ENCODE measurements at places on chromosomes 11 and 22.

DNA sequence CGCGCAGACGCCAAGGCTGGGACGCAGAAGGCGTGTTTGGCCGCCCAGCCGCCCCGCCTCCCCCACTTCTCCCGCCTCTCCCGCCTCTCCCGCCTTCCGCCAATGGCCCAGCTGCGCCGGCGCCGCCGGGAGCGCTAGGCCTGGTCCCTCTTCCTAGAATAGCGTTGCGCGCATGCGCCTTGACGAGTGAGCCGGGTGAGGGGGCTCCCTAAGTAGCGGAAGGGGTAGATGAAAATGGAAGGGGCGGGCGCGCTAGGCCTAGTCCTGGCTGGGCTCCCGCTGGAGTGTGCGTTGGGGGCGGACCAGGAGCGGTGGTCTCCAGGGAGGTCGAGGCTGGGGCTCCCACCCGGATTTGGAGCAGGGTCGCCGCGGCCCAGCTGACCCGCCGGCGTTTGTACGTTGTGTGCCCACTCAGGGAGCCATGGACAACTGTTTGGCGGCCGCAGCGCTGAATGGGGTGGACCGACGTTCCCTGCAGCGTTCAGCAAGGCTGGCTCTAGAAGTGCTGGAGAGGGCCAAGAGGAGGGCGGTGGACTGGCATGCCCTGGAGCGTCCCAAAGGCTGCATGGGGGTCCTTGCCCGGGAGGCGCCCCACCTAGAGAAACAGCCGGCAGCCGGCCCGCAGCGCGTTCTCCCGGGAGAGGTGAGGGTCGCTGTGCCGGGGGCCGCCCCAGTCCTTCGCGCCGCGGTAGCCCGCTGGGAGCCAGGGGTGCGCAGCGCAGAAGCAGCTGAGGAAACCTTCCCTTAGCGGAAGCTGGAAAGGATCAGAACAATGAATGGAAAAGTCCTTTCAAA, at the start of gene AKIP1:
AKIP1 (plus strand) TSS at position 161 of the 795 bp plus-strand sequence; CDS start at position 422, 261 bp downstream.
- DNase-seq = peak; percentile 96

GRCh38 chr11:65035579-65035978, 5.4 kb upstream of the SAC3D1 start:
- DNase-seq = no peak

GRCh38 chr11:64359712-64360445, 917 bp downstream of the RPS6KA4 start:
- DNase-seq = no peak

GRCh38 chr11:69526453-69526810, 45.0 kb downstream of the LINC01488 start:
- no peak for DNase-seq

DNA sequence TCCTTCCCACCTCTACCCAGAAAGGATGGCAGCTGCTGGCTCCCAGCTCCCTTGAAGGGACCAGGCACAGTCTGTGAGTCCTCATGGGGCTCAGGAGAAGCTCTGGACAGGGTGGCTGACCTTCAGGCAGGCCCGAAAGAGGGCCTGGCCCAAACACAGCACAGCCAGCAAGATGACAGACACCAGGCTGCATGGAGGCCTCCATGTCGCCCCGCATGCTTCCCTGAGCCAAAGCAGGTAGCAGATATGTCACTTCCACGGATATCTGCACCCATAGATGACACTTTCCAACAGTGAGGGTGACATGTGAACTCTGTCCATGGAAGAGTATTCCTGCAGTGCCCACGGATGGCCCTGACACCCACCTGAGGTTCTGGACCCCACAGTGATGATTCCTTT, 18.4 kb downstream of the EIF1AD start:
- no peak for DNase-seq

DNA sequence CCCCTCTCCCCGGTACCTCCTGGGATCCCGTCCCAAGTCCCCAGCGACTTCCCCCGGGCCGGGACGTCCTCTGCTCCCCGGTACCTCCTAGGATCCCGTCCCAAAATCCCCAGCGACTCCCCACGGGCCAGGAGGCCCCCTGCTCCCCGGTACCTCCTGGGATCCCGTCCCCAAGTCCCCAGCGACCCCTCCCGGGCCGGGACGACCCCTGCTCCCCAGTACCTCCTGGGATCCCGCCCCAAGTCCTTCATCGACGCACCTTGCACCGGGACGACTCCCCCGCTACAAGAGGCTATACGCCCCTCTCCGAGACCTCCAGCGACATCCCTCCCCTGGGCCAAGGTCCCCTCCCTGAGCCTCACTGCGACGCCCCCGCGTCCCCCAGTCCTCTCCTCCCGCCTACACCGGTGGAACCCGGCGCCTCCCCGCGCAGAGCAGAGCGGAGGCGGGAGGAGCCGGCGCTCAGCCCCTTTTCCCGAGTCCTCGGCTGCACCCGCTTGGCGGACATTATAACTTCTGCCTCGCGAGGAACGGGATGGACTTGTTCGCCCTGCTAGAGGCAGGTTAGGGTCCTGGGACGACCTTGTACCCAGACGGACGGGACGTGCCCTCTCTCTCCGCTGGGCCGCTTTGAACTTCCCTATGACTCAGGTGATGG, 912 bp downstream of the KREMEN1 start:
- DNase-seq = no peak

GRCh38 chr22:27124351-27124966, 467.1 kb downstream of the MIAT start:
- DNase-seq = peak; percentile 19

GRCh38 chr11:132126973-132127899, 756.8 kb downstream of the NTM start:
- DNase-seq = peak; percentile 5

GRCh38 chr11:112388496-112388895, 127.8 kb upstream of the PLET1 start:
- peak; percentile 46 for DNase-seq

- DNase-seq = no peak
These were observed 49.0 kb downstream of the MYO7A start for GRCh38 chr11:77176996-77177395.
